ENCODE measurements at places on chromosomes 1 and 21.

GRCh38 chr1:175217721-175218531 is 25.4 kb upstream of the KIAA0040 start:
- no peak for DNase-seq

- no peak for DNase-seq
Measured at GRCh38 chr1:225762444-225762843, 15.2 kb upstream of the SRP9 start.

- DNase-seq = no peak
Measured at GRCh38 chr1:59367301-59368007, 70.6 kb downstream of the FGGY start.

- no peak for DNase-seq
Measured at GRCh38 chr1:97936976-97937375, 16.1 kb upstream of the DPYD start.

DNA sequence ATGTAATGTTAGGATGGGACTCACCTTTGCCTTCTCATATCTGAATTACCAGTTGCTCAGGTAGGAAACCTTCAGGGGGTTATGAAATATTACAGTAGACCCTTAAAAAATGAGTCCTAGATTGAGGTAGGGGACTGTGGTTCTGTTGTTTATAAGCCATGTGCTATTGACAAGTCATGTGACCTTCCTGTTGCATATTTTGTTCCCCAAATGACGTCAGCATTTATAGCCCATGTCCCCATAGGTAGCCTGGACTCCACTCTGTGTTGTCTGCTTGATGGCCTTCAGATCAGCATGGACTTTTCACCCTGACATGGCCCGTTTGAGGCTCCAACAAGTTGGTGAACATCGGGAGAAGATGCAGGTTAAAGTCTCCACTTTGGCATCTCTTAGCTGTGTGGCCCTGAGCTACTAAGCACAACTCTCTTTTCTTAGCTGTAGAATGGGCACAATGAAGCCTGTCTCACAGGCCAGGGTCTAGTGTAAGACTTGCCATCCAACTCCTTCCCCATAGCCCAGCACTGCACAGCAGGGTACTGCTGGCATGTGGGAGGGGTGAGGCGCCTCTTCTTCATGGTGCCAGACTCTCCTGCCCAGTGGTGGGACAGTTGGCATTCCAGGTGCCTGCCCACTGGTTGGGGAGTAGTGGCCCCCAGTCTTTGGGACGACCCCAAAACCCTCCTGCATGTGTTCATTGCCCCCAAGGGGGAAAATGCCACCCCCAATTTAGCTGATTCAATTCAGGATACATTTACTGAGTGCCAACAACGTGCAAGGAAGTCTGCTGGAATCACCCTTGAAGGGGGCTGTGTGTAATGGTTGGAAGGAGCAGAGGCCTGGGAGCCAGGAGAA is 36.1 kb upstream of the TTC22 start:
- no peak for DNase-seq

GRCh38 chr1:177476676-177477075 is 305.9 kb downstream of the BRINP2 start:
- no peak for DNase-seq

GRCh38 chr1:160243767-160244166 is 18.6 kb downstream of the DCAF8 start:
- no peak for DNase-seq

- DNase-seq = no peak
Measured at GRCh38 chr1:9164532-9164900, 35.6 kb upstream of the GPR157 start.
